ENCODE measurements at places on chromosomes 7 and 10.

GRCh38 chr10:116948530-116948870 is 56.5 kb downstream of the SHTN1 start:
- no peak for DNase-seq

DNA sequence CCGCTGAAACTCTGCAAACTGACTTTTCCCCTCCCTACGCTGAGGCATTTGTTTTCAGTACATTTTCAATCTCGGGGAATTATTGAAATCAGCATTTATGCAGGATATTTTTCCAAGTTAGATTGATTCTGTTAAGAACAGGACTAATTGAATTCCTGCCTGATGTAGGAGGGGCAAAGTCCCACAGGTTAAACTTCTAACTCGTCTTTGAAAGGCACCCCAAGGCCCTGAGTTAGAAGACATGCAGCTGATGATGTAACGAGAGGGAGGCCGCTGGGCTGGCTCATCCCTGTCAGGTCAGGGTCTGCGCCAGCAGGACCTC is 253.1 kb downstream of the CELF2 start:
- no peak for DNase-seq

DNA sequence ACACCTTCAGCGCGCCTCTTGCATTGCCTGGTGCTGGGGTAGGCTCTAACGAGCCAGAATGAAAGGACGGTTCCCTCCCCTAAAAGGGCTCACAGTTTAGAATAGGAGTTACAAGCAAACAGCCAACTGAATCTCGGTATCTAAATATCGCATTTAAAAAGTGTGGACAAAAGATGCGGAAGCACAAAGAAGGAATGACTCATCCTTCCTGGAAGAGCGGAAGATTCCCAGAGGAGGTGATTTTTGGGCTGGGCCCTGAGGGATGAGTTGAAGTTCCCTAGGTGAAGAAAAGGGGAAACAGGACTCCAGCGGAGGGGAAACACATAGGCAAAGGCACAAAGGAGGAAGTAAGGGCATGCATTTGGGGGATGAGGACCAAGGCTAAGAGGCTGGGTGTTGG is 29.9 kb downstream of the SRRM3 start:
- DNase-seq: no peak

- no peak for DNase-seq
These were observed 59.5 kb downstream of the AHR start for GRCh38 chr7:17357952-17358351.

DNA sequence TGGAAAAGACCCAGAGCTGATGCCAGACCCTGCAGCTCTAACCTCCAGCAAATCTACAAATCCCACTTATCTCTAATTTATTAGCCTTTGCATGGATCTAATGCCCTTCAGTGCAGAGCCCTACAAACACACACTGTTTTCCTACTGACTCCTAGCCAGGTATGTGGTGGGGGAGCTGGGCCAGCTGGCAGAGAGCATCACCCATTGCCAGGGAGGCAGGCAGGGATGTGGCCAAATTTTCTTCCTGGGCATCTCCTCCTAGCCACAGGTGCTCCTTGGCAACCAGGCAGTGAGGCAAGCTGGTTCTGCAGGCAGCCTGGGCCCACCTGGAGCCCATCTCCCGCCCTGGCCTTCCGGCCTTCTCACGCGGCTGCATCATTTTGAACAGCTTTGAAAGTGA is 55.9 kb upstream of the EMX2 start:
- DNase-seq: no peak

GRCh38 chr7:77453531-77453930 is 37.4 kb upstream of the GSAP start:
- DNase-seq: no peak

GRCh38 chr7:131919920-131920709 is 363.7 kb upstream of the PODXL start:
- no peak for DNase-seq

- DNase-seq: no peak
These were observed 17.0 kb downstream of the CPA4 start for GRCh38 chr7:130309986-130310385.

DNA sequence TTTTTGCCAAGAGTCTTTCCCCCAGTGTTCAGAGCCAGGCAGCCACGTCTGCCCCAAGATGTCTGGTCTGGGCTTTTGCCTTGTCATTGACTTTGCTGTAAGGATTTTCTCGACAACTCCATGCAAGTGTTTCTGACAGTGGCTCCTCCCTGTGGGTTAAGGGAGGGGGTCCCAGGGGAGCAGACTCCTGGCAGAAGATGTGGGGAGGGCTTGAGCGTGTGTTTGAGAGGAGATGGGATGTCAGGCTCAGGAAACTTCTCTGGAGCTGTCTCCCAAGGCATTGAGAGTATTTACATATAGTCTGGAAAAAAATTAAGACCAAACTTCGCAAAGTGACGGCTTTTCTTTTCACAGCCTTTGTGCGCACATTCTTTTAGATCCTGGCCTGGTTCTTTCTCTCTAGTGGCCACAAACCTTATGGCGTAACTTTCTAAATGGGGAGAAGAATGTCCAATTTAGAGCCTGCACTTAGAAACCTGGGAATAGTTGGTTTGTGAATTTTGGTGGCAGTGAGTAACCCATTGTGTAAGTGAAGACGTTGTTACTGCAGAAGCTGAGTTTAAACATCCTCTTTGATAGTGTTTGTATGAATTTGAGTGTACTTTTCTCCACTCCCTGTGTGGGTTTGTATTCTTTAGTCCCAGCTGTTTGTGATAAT is 201.5 kb downstream of the LRMDA start:
- DNase-seq: no peak

- DNase-seq: no peak
These were observed 42.8 kb downstream of the WNT2 start for GRCh38 chr7:117279931-117280557.

DNA sequence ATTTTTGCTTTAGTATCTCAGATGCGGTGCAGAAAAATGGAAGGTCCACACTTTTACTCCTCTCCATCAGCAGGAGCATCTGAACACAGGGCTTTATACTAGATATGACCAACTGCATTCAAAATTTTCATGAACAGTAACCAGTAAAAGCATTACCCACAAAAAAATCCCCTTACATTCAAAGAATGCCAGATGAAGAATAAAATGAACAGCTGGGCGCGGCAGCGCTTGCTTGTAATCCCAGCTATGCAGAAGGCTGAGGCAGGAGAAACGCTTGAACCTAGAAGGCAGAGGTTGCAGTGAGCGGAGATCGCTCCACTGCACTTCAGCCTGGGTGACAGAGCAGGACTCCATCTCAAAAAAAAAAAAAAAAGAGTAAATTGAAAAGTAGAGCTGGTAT is 3.1 kb downstream of the SAR1A start:
- DNase-seq: no peak

- no peak for DNase-seq
These were observed 438.3 kb downstream of the NXPH1 start for GRCh38 chr7:8871716-8872115.

DNA sequence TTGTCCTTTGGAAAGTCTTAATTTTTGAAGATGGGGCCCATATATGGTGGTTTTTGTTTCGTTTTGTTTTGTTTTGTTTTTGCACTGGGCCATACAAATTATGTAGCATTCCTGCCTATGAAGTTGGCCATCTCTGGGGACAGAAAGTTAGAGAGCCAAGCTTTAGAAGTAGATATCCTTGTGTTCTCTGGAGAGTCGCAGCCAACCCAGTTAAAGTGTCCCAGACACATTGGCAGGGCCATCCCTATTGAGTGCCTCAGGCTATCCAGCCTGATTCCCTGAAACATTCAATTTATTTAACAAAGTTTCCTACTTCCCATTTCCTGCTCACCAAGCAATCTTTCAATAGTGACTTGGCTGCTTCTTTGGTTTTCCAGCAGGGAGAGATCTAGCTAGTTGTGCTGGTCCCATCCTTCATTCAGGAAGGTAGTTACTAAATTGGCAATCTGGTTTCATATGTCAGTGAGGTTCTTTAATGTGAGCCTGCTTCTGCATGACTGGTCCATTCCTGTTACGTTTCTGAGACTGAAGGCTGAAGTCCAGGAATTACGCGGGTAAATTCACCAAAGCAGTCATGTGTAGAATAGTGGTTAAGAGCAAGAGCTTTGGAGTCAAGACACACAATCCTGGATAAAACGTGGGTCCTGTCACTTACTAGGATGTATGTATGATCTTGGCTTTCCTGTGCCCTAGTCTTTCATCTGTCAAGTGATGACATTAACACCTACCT is 49.3 kb upstream of the HBP1 start:
- peak; percentile 47 for DNase-seq

DNA sequence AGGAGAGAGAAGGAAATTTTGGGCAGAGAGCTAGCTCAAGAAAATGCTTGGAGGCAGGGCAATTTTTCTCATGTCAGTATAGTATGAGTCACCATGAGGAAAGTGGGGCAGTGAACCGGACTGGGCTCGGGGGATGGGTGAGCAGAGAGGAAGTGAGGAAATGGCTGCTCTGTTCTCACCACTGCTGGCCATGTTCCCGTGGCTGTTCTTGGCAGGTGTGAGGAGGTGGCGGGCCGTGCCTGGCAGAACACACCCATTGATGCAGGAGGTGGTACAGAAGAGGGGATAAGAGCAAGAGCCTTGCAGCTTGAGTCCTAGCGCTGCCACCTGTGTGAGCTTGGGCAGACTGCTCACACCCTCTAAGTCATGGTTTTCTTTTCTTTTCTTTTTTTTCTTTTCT is 304.4 kb upstream of the LYZL1 start:
- DNase-seq: peak; percentile 65

GRCh38 chr7:156935250-156935649 is 14.3 kb upstream of the NOM1 start:
- no peak for DNase-seq

DNA sequence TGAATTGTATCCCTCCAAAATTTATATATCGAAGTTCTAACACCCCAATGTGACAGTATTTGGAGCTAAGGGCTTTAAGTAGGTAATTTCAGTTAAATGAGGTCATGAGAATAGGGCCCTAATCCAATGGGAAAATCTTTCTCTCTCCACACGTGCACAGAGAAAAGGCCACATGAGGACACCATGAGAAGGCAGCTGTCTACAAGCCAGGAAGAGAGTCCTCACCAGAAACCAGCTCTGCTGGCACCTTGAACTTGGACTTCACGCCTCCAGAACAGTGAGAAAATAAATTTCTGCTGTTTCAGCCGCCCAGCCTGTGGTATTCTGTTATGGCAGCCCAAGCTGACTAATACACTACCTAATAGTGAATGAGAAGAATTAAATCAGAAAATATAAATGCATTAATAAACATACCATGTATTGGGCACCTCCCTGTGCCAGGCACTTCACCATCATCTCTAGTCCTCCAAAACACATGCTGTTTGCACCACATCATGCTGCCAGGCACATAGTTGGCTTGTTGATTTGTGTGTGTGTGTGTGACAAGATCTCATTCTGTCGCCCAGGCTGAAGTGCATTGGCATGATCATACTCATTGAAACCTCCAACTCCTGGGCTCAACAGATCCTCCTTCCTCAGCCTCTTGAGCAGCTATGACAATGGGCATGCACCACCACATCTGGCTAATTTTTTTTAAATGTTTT is 9.1 kb upstream of the TOMM7 start:
- DNase-seq: no peak

- no peak for DNase-seq
These were observed 241.5 kb upstream of the PTER start for GRCh38 chr10:16195178-16195769.

DNA sequence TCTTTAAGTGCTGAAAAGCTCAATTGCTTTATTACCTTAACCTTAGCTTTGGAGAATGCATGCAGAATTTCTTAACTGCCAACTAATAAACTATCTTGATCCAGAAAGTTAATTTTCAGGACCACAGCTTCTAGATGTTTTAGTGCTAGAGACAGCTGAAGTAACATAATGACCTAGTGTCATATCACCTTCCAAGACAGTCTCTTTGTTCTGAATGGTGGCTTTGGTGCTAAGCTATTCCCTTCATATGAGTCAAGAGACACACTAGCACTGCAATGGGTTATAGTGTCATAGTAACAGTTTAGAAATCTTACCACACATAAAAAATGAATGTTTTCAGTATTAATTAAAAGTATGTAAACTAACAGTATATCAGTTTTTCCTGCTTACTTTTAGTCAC is 115.4 kb upstream of the LRRN3 start:
- no peak for DNase-seq

DNA sequence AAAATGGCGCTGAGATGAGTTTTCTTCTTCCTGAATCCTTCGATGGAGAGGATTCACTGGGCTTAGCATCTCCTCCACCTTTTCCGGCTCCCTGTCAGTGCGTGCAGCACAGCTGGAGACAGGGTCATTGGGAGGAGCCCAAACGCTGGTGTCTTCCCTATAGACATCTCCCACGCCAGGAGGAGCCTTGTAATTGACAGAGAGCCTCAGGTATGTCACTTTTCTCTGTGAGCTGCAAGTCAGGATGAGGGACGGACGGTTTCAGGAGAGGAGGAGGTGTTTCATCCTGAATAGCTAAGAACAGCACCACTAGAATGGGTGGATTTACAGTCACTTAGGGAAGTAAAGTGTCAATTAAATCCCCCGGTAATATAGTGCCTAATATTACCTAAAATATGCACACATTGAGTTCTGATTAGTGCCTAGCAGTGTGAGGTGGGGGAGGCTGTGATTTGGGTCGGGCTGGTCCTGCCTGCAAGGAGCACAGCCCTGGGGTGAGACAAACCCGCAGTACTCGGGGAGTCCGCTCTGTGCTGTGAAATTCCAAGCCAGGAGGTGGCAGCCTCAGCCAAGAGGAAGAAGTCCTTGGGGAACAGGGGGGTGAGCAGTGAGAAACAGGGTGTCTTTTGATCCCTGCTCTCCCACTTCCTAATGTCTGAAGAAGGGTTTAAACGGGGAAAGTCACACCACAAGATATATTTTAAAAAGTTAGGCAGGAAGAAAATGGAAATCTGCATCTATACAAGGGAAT is 28.2 kb downstream of the IL15RA start:
- peak; percentile 40 for DNase-seq

GRCh38 chr7:2870471-2870931 is 26.4 kb upstream of the GNA12 start:
- DNase-seq: no peak

DNA sequence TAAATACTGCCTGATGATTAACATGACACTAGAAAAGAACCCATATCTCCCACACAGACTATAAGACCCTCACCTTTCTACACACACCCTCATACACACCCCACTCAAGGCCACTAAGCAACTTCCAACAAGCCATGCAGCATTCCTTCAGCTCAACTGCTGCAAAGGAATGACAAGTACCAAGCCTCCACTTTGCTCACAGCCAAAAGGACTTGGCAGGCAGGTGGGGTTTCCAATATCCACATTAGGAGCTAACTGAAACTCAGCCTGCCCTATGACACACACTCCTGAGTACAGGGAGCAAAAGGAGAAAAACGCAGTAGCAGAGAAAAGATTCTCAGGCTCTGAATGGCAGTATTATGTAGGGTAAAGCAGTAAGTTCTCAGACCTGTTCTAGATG is 13.4 kb downstream of the USP54 start:
- peak; percentile 57 for DNase-seq

DNA sequence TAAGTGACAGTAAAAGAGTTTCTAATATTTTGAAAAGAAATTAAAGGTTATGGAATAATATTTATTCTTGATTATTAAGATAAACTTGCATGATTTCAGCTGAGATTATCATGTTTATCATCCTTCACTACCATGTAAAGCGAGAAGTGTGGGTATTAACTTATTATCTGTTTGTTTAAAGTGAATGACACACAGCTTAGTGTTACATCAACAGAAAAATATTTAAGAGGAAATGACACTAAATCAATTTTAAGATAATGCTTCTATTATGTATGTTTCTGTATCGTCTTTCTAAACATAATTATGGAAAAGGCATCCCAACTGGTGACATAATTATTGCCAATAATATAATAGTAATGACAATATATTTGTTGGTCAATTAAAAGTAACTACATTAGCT is 213.1 kb downstream of the PCDH15 start:
- no peak for DNase-seq

Data from astrocyte of the cerebellum (primary cell).